ENCODE measurements at places on chromosomes 13 and 19.

- peak; percentile 54 for DNase-seq
Measured at GRCh38 chr19:3849092-3849491, 19.7 kb downstream of the ZFR2 start.

- DNase-seq = no peak
Measured at GRCh38 chr13:40875044-40875443, 85.6 kb downstream of the SLC25A15 start.

DNA sequence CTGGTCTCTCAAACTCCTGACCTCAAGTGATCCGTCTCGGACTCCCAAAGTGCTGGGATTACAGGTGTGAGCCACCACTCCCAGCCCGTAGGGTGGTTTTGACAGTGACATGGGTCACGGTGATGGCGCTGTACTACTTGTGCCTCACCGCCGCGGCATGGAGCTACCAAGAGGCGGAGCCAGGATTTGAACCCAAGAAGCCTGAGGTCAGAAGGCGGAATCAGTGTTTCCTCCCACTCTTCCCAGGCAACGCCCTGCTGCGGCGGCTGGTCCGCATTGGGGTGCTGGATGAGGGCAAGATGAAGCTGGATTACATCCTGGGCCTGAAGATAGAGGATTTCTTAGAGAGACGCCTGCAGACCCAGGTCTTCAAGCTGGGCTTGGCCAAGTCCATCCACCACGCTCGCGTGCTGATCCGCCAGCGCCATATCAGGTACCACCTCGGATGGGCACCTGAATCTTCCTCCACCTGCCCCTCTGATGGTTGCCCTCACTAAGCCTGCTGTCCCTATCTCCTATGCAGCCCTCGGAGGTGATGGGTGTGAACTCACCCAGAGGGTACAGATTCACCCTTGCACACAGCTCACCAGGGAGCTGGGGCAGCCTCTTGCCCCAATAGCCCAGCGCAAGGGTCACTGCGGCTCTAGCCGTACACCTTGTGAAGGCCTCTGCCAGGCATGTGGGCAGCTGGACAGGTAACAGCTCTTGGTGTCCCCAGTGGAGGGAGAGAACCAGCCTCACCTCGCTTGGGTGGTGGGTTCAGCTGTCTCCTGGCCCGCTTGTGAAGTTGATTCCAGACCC, 5.6 kb downstream of the RPS9 start:
- DNase-seq = no peak

DNA sequence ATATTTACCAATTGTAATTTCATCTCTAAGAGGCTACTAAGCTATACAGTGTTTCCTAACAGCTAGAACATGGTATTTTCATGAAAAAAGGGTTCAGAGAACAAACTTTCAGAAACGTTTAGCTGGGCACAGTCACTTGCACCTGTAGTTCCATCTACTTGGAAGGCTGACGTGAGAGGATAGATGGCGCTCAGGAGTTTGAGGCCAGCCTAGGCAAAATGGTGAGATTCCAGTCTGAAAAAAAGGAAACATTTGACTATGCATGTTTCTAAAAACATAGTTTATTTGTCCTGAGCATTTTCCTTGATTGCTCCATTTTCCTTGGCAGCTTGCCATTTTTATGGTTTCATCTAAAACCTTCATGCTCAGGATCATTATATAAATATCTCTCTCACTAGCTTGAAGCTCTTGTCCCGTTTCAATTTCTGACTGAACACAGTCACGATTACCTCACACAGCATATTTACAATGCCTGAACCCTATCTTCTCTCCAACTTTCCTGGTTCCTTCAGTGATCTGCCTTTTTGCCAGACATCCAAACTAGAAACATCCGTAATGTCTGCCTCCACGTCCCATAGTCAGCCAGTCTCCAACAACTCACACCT, 200.8 kb downstream of the RGCC start:
- DNase-seq = no peak

- no peak for DNase-seq
Measured at GRCh38 chr13:49791315-49791710, 1.2 kb downstream of the KPNA3 start.

DNA sequence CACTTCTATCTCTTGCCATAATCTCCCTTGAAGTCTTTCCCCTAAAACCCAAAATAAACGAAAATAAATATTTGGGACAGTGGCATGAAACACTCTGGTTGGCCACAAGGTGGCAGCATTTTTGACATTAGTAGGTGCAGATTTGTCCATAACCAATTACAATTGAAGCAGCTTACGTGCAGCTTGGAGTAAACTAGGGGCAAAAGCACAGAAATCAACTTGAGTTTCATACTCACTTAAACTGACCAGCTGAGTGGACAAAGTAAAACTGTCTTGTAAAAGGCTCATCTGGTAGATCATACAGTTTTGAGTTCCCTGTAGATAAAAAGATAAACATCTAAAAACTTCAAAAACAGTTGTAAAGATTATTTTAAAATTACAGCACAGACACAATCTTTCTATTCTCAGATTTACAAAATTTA, 18.8 kb downstream of the PDCD5 start:
- DNase-seq = peak; percentile 24

- no peak for DNase-seq
Measured at GRCh38 chr13:20369886-20370361, 137.8 kb upstream of the GJB6 start.

GRCh38 chr13:48346583-48346982, 43.0 kb downstream of the RB1 start:
- DNase-seq = no peak

- DNase-seq = no peak
Measured at GRCh38 chr19:47660435-47660832, 51.5 kb downstream of the BICRA start.

Measured in stimulated activated CD4-positive, alpha-beta T cell treated with anti-CD3 and anti-CD28 coated beads, Interleukin-4, amount 100 ng/mL, for 1 hour (primary cell).